ENCODE measurements at places on chromosomes 3 and 15. TPM values are rescaled to one million over a fixed set of nuclear protein-coding genes. Genes with fewer than 3 reads are reported as not detected.

Gene CELSR3
- total RNA-seq, result 0.36 TPM

Gene GOLGA8O
- total RNA-seq, result not detected

Gene AHSG
- not detected for total RNA-seq

Gene IL17RD
- total RNA-seq, result 16.8 TPM

Gene SEMA3F
- total RNA-seq, result 5.1 TPM

Gene SLC22A14
- total RNA-seq, result not detected

Gene CFAP91
- total RNA-seq, result 6.7 TPM

Gene CCDC50
- total RNA-seq, result 127 TPM

Gene TMEM43
- 68.0 TPM for total RNA-seq

Gene MAGEL2
- 0.33 TPM for total RNA-seq

Gene METTL6
- 14.7 TPM for total RNA-seq

Gene HRH1
- 57.3 TPM for total RNA-seq

Gene PLA2G4D
- not detected for total RNA-seq

Gene SYNPR
- 0.36 TPM for total RNA-seq

Gene IL5RA
- under 0.01 TPM for total RNA-seq

Gene CPNE9
- not detected for total RNA-seq

Gene C2CD4A
- not detected for total RNA-seq

Gene SEMA3G
- 3.9 TPM for total RNA-seq

Gene LRRIQ4
- not detected for total RNA-seq

Gene C3orf85
- not detected for total RNA-seq

Gene RETNLB
- not detected for total RNA-seq

Gene ITIH3
- 0.14 TPM for total RNA-seq

Gene ZMYND10
- total RNA-seq, result not detected

Gene IGF1R
- total RNA-seq, result 39.6 TPM

Gene NPAP1
- not detected for total RNA-seq

Gene ESYT3
- total RNA-seq, result 16.8 TPM

Gene EEFSEC
- total RNA-seq, result 12.2 TPM

Gene RSRC1
- 60.7 TPM for total RNA-seq

Gene BCHE
- total RNA-seq, result 88.1 TPM

Gene CEP63
- total RNA-seq, result 26.2 TPM

Gene PLEKHO2
- total RNA-seq, result 43.4 TPM

Gene CHCHD6
- total RNA-seq, result 14.9 TPM

Gene SLC24A5
- 0.36 TPM for total RNA-seq

Gene CCDC54
- total RNA-seq, result not detected
